ENCODE measurements at places on chromosomes 5 and 9.

- H3K36me3 ChIP-seq = no peaks in the 10 kb centered on the region
- no peak for DNase-seq
These were observed 21.4 kb upstream of the ISOC1 start for GRCh38 chr5:129073111-129073510.

DNA sequence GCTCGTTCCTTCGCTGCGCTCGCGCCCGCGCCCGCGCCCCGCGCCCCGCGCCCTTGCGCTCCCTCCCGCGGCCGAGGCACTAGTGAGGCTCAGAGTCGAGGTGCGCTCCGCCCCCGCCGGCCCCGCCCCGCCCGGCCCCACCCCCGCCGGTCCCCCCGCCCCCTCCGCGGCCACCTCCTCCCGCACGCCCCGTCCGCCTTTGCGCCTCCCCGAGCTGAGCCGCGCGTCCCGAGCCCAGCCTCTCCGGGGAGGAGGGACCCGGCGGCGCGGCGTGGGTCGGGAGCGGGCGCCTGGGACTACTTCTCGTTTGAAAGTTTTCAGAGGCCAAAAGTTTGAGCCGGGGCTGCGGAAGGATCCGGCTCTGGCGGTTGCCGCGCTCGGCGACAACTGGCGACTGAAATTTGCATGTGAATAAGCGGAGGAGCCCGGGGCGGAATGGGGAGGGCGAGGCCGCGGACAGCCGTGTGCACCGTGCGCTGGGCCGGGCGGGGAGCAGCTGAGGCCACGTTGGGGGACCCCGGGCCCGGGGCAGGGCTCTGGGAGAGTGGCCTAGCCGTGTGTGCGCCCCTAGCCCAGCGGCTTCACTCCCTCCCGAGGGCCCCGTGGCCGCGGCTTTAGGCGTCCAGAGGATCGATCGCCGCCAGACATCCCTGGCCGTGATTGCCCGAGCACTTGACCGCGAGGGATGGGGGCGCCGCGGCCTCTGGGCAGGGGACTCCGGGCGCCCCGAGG is at the start of gene NOTCH1:
NOTCH1 (minus strand) TSS at position 84 of the 732 bp plus-strand sequence. CDS start 262 bp downstream, outside the sequence.
- H3K36me3 ChIP-seq = no peaks in the 10 kb centered on the region
- peaks cover 12% of the 10 kb centered on the region for H3K4me1 ChIP-seq
- peak within 1 kb of the TSS; percentile 70 for H3K27ac ChIP-seq
- no peaks in the 10 kb centered on the region for H3K27me3 ChIP-seq
- peak; percentile 96 for DNase-seq
- H3K4me3 ChIP-seq = peak within 1 kb of the TSS; percentile 99

- H3K27ac ChIP-seq = no peak overlapping the region
- no peak overlapping the region for H3K4me3 ChIP-seq
- H3K36me3 ChIP-seq = no peaks in the 10 kb centered on the region
- H3K27me3 ChIP-seq = no peaks in the 10 kb centered on the region
These were observed 65.3 kb downstream of the SLCO6A1 start for GRCh38 chr5:102433473-102433872.

DNA sequence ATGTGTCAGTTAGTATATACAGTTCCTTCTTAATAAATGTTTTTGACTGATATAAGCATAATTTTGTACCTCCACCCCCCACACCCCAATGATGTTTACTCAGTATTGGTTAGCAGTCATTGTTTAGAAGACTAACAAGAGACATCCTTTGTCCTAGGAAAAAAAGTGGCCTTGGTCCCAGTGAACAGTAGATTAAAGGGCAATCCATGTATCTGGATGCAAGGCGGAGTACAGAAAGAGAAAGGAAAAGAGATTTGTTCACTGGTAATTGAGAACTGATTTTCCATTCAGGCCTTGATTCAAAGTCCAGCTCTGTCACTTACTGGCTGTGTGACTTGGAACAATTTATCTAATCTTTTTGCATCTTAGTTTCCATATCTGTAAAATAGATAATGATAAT is 4.6 kb downstream of the RALGPS1 start:
- no peak overlapping the region for H3K27ac ChIP-seq
- DNase-seq = no peak
- H3K27me3 ChIP-seq = peaks cover 16% of the 10 kb centered on the region
- H3K36me3 ChIP-seq = no peaks in the 10 kb centered on the region

- no peak for DNase-seq
- H3K4me1 ChIP-seq = no peaks in the 10 kb centered on the region
- H3K27ac ChIP-seq = no peak overlapping the region
- no peak overlapping the region for H3K4me3 ChIP-seq
- H3K36me3 ChIP-seq = peaks cover 13% of the 10 kb centered on the region
These were observed 22.2 kb upstream of the CTSL start for GRCh38 chr9:87703636-87704276.

GRCh38 chr5:133825631-133826289 is 142.7 kb downstream of the C5orf15 start:
- no peak for DNase-seq
- no peaks in the 10 kb centered on the region for H3K36me3 ChIP-seq
- peaks cover 28% of the 10 kb centered on the region for H3K4me1 ChIP-seq
- peak overlapping the region; percentile 18 for H3K27ac ChIP-seq

- no peak for DNase-seq
- H3K4me3 ChIP-seq = no peak overlapping the region
- no peaks in the 10 kb centered on the region for H3K4me1 ChIP-seq
These were observed 116.9 kb upstream of the MRPS30 start for GRCh38 chr5:44691802-44692201.

- no peaks in the 10 kb centered on the region for H3K4me1 ChIP-seq
- H3K27me3 ChIP-seq = no peaks in the 10 kb centered on the region
- DNase-seq = peak; percentile 77
- H3K36me3 ChIP-seq = no peaks in the 10 kb centered on the region
- H3K27ac ChIP-seq = no peak overlapping the region
- H3K4me3 ChIP-seq = no peak overlapping the region
These were observed 216.8 kb upstream of the PIK3R1 start for GRCh38 chr5:67998709-67999261.

GRCh38 chr5:17769277-17769676 is 135.0 kb downstream of the TAF11L14 start:
- no peaks in the 10 kb centered on the region for H3K27me3 ChIP-seq
- DNase-seq = no peak
- H3K4me3 ChIP-seq = no peak overlapping the region
- H3K4me1 ChIP-seq = no peaks in the 10 kb centered on the region
- no peak overlapping the region for H3K27ac ChIP-seq

DNA sequence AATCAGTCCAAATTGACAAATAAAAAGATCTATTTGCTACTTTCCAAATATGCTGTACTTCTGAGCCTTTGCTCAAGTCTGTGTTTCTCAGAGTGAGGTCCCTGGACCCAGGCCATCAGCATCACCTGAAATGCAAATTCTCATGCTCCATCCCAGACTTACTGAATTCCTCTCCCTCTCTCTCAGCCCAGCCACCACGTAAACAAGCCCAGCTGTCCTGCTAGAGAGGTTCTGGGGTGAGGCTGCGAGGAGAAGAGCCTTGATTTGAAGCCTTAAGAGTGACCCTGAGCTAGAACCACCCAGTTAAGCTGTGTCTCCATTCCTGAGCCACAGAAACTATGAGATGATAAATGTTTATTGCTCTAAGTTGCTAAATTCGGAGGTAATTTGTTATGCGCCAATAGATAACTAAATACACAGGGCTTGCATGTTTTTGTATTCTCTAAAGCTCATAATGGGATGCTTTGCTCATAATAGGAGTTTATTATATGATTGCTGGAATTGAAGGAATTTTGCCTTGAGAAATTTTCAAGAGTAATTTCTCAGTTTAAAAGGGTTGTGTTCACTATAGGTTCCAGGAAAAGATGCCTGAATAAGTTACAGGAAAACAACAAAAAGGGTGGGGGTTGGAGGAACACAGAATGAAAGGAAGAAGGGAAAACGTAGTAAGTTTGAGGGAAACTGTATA is 98.9 kb upstream of the SPATA31D4 start:
- peaks cover 67% of the 10 kb centered on the region for H3K27me3 ChIP-seq
- H3K36me3 ChIP-seq = no peaks in the 10 kb centered on the region
- no peak overlapping the region for H3K27ac ChIP-seq
- no peak overlapping the region for H3K4me3 ChIP-seq

DNA sequence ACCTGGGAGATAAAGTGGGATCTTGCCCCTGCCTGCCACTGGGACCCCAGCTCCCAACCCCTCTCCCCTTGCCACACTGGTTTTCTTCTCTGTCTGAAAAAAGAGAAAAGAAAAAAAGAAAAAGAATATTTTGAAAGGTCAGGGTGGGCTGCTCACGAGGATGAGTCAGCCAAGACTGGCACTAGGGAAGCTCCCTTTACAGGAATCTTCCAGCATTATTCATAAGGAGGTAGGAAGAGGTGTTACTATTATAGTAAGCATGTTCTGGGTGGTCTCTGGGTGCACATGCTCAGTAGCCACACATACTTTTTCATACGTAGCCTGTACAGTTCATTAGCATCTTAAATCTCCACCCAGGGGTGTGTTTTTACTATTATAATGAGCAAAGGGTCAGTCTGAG is 46.8 kb upstream of the HAND1 start:
- no peak overlapping the region for H3K27ac ChIP-seq
- no peak overlapping the region for H3K4me3 ChIP-seq
- H3K27me3 ChIP-seq = no peaks in the 10 kb centered on the region
- no peak for DNase-seq
- peaks cover 58% of the 10 kb centered on the region for H3K4me1 ChIP-seq

GRCh38 chr5:7474821-7475403 is 79.0 kb downstream of the ADCY2 start:
- no peaks in the 10 kb centered on the region for H3K36me3 ChIP-seq
- H3K27me3 ChIP-seq = no peaks in the 10 kb centered on the region
- H3K4me3 ChIP-seq = no peak overlapping the region
- DNase-seq = no peak
- no peak overlapping the region for H3K27ac ChIP-seq

DNA sequence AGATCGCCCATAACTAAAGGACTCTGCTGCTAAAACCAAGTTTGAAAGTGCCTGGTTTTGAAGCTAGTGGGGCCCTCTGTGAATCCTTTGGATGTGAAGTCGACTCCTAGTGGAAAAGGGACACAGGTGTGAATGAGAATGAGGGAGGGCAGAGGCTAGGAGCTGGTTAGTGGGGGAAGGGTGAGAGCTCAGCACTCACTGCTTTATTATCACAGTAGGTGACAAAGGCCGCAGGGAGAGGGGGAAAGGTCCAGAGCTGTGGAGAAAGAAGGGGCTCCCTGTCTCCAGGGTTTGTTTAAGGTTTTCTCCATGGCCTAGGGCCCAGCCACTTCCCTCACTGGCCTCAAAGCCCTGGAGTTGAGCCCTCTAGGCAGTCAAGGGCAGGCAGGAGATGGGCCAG is 3.5 kb downstream of the HDHD3 start:
- no peak for DNase-seq
- H3K27ac ChIP-seq = peak overlapping the region; percentile 8
- peaks cover 7% of the 10 kb centered on the region for H3K36me3 ChIP-seq

DNA sequence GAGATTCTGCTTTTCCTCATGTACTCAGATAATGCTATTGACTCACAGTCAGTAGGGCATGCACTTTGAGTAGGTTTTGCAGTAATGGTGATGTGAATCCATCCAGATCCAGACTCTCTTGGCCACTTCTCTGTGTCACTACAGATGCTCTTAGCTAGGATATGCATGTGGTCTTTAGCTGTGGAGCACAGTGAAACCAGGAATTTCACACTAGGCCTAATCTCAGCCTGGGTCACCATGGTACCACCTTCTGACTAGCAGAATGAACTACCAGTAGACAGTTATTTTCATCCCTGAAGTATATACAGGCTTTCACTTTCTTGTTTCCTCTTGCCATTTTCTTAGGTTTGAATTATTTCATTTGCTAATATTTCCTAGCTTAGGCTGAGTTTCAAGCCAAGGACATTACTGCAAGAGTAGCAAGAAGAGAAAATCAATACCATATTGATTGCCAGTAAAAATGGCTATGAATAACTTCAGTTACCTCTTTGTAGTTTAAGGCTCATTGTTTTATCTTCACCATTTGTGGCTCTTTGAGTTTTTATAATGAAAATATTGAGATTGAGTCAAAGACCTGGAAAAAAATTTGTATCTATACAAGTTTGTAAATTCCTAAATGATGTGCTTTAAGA is 28.4 kb upstream of the CSNK1G3 start:
- DNase-seq = peak; percentile 18
- H3K27me3 ChIP-seq = no peaks in the 10 kb centered on the region
- no peak overlapping the region for H3K27ac ChIP-seq
- no peaks in the 10 kb centered on the region for H3K36me3 ChIP-seq
- H3K4me3 ChIP-seq = no peak overlapping the region

DNA sequence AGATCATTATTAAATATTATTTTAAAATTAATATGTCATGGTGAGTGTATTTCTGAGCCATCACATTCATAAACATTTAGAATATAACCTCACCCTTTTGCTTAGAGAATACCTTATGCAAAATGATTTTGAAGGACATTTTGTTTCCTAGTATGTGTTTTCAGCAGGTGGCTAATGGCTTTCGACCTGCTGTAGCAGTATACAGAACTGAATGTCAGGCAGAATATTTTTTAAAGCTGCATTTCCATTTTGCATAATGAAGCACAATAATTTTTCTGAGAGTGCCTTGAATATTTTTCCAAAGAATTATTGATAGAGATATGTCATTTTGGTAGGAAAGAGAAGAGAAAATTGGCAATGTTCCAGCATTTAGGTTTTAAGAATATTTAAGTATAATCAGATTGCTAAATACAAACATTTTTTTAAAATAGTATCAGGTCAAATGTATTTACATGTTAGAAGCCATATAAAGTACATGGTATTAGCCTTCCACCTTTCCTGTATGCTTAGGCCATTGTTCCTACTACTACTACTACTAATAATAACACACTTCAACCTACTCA is 42.3 kb downstream of the PAM start:
- H3K27me3 ChIP-seq = no peaks in the 10 kb centered on the region
- H3K4me1 ChIP-seq = peaks cover 34% of the 10 kb centered on the region
- no peak for DNase-seq
- H3K4me3 ChIP-seq = no peak overlapping the region
- H3K27ac ChIP-seq = no peak overlapping the region

- no peaks in the 10 kb centered on the region for H3K4me1 ChIP-seq
- no peak for DNase-seq
- H3K27me3 ChIP-seq = peaks cover 33% of the 10 kb centered on the region
- no peak overlapping the region for H3K4me3 ChIP-seq
These were observed 244.9 kb upstream of the KLF4 start for GRCh38 chr9:107734256-107735013.

DNA sequence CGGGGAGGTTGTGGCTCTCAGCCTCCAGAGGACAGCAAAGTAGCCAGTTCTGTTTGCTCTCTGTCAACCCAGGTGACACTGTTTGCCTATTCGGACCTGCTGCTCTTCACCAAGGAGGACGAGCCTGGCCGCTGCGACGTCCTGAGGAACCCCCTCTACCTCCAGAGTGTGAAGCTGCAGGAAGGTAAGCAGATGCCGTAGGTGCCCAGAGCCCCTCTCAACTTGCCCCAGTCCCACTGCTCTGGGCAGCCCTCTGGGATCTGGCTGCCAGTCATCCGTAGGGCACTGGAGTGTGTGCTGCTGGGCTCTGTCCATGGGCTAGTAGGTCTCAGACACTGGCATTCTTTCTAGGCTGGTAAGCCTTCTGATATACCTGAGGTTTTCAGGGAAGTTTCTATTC is 59.3 kb downstream of the RGS3 start:
- H3K36me3 ChIP-seq = no peaks in the 10 kb centered on the region
- no peak overlapping the region for H3K4me3 ChIP-seq
- H3K27ac ChIP-seq = peak overlapping the region; percentile 61
- no peaks in the 10 kb centered on the region for H3K27me3 ChIP-seq

All from cardiac muscle cell (in vitro differentiated cells and primary cell).